ENCODE measurements at places on chromosomes 1 and 21. TPM values are rescaled to one million over a fixed set of nuclear protein-coding genes. Genes with fewer than 3 reads are reported as not detected.

IGSF5 gene
- not detected for total RNA-seq

GBP4 gene
- 14.2 TPM for total RNA-seq

PRRX1 gene
- total RNA-seq, result 203 TPM

DNA sequence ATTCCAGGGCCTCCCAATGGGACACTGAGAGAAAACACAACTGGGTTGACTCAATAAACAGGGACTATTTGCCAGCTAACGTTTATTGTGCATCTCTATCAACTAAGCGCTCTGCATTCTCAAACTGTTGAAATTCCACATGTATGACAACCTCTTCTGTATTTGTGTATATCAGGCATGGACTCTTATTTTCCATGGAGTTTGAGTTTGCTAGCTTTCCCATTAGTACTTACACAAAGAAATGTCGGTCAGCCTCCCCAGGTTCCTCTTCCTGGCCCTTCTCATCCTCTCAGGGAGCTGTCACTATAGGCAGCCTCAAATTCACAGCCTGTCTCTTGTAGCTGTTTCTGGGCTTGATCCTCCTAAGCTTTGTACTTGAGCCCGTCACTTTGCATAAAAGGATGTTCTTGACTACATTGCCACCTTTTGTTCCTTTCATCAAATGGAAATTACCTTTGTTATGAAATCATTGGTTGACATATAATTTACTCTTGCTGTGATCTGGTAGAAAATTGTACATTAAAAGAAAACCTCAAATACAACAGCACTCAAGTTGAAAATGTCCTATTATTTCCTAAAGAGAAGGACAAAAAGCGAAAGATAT lies 60.0 kb upstream of the NTPCR start:
- DNase-seq, result no peak

DNA sequence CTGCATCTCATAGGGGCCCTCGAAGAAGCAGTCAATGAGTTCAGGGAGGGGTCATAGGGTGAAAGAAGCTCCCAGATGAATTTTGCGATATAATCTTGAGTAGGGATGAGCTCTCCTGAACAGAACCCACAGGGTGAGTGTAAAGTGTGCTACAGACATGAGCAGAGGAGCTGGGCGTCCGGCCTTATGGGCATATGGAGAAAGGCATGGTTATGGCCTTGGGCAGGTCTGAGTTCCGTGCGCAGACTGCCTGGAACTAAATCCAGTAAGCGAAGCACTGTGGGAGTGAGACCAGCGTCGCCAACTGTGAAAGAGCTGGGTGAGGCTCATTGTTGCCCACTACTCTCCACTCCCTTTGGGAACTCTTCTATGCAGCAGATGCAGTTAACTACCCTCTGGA lies 28.7 kb downstream of the NSL1 start:
- DNase-seq, result no peak

- DNase-seq, result peak; percentile 70
Observed at GRCh38 chr1:9867408-9868243, 42.4 kb downstream of the CTNNBIP1 start.

GRCh38 chr1:151681923-151682322 lies 34.7 kb downstream of the CELF3 start:
- DNase-seq, result no peak
